ENCODE measurements at places on chromosomes 5 and 9.
A peak's percentile ranks its signal among the peaks of the same experiment; 100 is the strongest.

- peak; percentile 5 for DNase-seq
Measured at GRCh38 chr5:72280581-72281069, 39.4 kb downstream of the MRPS27 start.

DNA sequence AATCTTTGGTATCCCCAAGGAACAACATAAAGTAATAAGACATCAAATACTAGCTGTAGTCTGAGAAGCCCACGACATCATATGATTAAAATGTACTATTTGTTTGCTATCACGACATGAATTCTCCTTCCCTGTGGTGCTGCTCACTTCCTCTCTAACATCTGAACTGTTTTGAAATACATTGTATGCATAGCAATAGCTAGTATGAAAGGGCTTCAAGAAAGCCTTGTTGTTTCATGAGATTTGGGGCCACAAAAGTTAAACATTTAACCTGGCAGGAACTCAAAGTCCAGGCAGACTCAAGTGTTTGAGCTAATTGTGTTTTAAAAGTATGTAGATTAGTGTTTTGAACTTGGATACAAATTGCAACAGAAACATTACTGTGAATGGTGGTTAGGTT lies 237.4 kb upstream of the PTGER4 start:
- no peak for DNase-seq

DNA sequence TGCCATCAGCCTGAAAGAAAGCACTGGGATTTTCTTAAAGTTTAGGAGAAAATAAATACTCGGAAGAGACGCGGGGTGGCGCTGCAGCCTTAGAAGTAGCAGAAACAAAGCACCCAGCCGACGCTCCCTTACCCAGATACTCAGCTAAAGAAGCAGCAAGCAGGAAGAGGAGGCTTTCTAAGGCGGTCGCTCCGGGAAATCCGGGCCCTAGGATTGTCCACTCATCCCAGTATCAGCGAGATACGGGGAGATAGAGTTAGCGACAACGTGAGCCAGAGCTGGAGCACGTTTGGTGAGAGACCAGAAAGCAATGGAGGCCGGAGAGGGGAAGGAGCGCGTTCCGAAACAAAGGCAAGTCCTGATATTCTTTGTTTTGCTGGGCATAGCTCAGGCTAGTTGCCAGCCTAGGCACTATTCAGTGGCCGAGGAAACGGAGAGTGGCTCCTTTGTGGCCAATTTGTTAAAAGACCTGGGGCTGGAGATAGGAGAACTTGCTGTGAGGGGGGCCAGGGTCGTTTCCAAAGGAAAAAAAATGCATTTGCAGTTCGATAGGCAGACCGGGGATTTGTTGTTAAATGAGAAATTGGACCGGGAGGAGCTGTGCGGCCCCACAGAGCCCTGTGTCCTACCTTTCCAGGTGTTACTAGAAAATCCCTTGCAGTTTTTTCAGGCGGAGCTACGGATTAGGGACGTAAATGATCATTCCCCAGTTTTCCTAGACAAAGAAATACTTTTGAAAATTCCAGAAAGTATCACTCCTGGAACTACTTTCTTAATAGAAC lies at the start of gene PCDHB2:
Gene PCDHB2, plus strand, starts transcription at position 135 of the 782 bp plus-strand sequence. Its CDS starts 176 bp downstream, at position 311.
- DNase-seq, result peak; percentile 95

DNA sequence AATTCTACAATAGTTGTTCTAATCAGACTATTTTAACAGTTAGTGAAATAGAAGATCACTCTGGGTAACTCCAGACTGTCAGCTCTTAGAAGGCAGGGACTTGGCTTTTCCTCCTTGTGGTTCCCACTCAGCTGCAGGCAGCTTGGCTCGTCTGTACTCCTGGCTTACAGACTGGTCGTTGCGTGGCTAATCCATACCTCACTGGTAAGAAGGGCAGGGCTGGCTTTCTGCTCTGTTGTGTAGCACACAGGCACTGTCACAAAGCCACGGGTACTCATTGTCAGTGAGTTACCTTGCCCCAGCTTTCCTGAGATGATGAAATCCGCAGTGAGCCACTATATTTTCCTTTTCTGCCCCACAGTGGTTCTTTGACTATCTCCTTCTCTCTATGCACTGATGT lies 1.8 kb upstream of the PRLR start:
- DNase-seq, result no peak

- DNase-seq, result no peak
Measured at GRCh38 chr9:114930056-114930812, at the start of gene TNFSF8. Gene TNFSF8 (minus strand): TSS chr9:114930591. CDS start chr9:114930303, 288 bp downstream.

- DNase-seq, result no peak
Measured at GRCh38 chr5:9869616-9870288, 239.6 kb upstream of the TAS2R1 start.

- DNase-seq, result no peak
Measured at GRCh38 chr5:43855452-43855851, 252.5 kb downstream of the NNT start.

DNA sequence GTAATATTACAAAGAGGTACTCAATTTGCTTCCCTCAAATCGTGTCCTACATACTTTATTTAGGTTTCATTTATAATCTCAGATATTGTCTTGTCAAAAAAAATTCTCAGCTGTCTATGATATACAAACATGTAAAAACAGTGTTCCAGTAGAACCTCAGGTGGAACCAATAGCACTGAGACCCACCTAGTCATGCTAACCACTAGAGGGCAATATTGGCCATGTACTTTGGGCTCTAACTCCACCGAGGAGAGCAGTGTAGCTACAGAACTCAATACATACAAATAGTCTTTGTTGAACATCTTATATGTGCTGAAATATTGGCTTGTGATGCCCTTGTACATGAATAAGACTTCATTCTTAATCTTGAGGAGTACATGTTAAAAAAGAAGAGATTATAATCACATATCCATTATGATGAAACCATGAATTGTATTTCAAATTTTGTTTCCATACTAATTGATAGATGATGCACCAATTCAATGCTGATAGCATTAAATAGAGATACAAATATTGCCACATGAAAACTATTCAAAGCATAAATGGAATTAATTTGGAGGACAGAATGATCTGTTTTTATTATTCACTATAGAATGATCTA lies 71.2 kb upstream of the CNTLN start:
- peak; percentile 23 for DNase-seq

GRCh38 chr5:41921166-41921565 lies 3.9 kb upstream of the FBXO4 start:
- DNase-seq, result no peak

DNA sequence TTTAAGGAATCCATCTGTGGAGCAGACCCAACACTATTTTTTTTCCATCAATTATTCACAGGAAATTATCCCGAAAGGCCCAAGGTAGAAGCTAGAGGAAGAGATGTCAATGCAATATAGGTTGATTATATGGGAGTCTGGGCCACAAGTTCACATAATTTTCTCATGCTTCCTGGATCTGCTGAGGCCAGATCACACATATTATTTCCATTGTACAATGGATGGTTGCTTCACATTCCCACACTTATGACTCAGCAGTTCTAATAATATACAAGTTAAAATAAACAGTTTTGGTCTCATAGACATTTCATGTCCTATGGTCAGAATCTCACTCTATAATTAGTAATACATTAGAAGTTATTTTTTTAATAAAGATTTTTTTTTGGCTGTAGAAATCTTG lies 66.0 kb upstream of the PTPRD start:
- DNase-seq, result no peak

DNA sequence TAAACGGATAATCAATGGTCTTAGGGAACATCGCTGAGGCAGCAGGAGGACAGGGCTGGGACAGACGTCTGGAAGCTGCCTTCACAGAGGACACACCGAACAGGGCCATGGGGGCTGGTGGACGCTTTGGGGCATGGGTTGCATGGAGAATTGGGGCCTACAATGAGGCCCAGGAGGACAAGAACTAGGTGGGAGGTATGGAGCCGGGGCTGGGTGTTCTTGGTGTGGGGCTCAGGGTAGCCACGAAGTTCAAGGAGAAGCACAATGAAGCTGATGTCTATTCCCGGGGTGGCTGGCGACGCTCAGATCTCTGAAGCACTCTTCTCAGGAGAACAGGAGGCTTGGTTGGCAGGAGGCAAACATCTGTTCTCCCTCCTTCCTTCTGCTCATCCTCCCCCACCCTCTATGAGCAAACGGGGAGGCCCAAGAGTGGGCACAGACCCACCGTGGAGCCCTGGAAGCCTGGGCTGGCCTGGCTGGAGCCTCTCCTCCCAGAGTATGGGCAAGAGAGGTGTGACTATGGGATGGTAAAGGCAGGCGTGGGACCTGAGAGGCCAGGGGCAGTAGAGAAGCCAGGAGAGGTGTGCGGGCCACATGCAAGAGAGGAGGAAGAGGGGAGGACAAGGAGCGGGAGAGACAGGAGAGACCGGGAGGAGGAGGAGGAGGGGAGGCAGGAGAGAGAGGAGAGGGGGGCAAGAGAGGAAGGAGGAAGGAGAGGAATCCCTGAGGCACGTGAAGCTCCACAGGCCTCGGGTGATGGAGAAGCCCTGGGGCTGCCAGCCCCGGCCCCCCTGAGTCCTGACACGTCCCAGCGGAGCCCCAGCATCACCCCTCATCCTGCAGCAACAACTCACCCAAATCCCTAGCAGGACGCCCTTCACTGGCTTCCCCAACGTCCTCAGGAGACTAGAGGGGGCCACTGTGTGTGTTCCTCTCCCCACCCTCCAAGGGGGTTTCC lies 159.1 kb downstream of the OLFM1 start:
- DNase-seq, result no peak

DNA sequence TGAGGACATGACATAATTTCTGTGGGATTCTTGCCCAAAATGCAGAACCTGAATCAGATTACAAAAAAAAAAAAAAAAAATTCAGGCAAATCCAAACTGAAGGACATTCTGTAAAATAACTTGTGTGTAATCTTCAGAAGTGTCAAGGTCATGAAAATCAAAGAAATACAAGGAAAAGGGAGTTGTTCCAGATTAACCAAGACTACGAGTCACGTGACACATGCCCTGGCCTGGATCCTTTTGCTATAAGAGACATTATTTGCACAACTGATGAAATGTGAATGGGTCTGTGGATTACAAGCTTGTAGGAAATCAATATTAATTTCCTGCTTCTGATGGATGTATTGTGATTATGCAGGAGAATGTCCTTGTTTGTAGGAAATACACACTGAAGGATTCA lies 216.8 kb upstream of the NFIL3 start:
- no peak for DNase-seq

DNA sequence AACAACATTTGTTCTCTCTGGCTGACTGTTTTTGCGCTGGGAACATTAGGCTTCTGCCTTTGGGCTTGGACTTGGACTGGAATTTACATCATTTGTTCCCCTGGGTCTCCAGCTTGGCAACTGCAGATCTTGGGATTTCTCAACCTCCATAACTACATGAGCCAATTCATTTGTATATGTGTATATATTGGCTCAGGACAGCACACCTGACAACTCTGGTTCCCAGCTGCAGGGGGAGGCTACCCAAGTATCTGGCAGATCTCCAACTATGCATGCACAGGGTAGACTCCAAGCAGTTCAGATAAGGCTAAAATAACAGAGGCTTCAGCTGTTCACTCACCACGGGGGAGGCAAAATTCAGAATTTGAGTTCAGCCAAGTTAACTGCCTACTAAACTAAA lies 31.6 kb upstream of the F2RL1 start:
- no peak for DNase-seq

DNA sequence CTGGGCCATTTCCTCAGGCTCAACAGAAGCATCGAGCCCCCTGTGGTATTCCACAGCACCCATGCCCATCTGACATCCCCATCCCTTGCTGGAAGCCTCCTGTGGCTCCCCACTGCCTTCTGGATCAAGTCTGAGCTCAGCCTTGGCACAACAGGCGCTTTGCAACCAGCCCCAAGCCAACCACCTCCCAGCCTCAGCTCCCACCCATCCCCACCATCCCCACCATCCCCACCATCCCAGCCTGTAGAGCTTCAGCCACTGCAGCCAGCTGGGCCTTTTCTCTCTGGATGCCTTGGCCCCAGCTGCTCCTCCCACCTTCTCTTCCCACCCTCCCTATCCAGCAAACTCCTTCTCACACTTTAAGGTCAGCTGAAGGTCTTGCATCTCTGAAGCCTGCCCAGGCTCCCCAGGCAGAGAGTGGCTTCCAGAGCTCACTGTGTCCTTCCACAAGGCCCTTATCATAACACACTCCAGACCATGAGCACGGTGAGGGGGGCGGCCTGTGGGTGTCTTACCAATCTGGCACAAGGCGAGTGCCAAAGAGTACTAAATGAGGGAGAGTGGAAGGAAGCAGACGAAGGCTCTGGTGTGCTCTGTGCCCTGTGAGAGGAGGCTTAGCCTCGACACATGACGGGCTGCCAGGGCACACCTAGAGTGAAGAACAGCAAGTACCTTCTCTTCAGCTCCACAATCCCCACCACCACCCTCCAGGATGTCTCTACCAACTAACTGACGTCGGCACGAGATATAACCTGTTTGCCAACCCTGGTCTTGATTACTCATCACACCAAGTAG lies 6.5 kb downstream of the HIGD2A start:
- no peak for DNase-seq

- no peak for DNase-seq
Measured at GRCh38 chr9:126395439-126396212, 69.0 kb downstream of the MVB12B start.

GRCh38 chr5:140734354-140734753 lies 34.1 kb downstream of the ZMAT2 start:
- DNase-seq, result no peak

GRCh38 chr5:178248750-178249149 lies 16.1 kb upstream of the PHYKPL start:
- DNase-seq, result no peak

DNA sequence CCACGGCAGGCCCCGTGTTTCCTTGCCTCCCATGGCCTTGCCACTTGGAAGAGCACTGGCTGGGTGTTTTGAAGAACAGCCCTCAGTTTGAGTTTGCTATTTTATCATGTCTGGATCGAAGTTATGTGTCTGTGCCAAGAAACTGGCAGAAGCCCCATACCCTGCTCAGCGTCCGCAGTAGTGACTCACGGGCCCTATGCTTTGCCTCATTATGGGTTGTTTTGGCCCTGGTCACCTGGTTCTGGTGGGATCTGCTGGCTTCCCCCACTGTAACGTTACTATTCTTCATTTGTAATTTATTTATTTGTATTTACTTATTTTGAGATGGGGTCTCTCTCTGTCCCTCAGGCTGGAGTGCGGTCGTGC lies 42.3 kb upstream of the NKD2 start:
- no peak for DNase-seq

DNA sequence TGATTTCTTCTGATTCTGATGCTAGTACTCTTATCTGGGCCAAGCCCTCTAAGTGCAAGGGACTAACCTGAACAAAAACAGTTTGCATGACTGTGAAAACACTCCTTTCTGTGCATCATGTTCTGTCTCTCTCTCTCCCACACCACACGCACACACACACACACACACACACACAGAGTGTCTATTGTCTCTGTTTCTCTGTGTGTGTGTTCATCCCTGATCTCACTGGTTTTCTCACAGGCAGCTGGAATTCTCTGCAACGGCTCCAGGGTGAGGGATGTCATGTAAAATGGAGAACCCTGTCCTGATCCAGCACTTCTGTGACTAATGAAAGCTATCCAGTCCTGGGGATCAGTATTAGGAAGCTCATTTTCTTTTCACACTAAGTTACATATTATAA lies 453.1 kb upstream of the RGMB start:
- no peak for DNase-seq

- no peak for DNase-seq
Measured at GRCh38 chr9:112044186-112044585, 130.9 kb downstream of the SUSD1 start.

- DNase-seq, result no peak
Measured at GRCh38 chr9:83059417-83059816, 3.5 kb downstream of the RASEF start.

All from ELF-1 (cell line).